ENCODE measurements at places on chromosomes 4 and X.

- peak; percentile 75 for DNase-seq
These were observed 84.8 kb downstream of the TIGD2 start for GRCh38 chr4:89196056-89196674.

DNA sequence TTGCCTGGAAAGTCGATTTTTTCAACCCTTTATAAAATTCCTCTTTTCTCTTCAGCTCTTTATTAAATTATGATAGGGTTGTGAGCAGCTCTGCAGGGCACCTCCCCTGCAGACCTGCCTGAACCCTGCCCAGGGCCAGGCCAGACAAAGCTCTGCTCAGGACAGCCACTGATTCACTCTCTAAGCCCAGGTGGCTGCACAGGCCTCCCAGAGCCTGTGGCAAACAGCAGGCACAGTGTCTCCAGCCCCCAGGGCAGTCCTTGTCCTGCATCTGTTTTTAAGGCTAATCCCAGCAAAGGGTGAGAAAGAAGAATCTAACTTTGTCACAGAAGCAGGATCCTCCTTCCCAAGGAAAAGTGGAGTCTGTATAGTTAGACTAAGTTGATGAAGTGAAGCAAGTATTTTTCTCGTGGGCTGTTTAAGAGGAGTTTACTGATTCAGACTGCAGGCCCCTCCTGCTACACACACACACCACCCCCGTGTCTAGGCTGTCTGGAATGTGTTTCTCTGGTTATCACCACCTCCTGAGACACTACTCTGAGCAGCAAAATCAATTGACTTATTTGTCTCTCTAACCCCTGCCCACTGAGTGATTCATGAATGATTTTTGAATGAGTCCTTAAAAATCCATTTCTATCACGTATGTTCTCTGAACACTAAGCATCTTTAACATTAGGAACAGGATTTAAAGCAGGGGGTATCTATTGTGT is 101.7 kb downstream of the CHIC2 start:
- peak; percentile 65 for DNase-seq

GRCh38 chr4:37623125-37623524 is 63.1 kb downstream of the RELL1 start:
- DNase-seq = no peak

DNA sequence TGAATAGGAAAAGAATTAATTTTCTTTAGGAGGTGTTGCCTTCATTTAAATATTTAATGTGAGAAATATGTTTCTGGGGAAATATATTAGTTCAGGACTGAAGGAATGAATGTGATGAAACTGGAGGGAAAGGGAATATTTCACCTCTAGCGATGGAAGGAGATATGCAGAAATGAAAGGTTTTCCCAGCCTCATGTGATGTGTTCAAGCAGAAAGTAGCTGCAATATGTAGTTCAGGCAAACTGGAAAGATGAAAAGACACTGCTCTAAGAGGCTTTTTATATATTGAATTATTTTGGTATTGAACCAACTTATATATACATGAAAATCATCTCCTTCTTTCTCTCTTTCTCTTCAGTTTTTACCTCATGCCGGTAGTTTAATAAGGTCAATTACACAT is 3.4 kb downstream of the GRID2 start:
- DNase-seq = no peak
